ENCODE measurements at places on chromosomes 13 and 19.

DNA sequence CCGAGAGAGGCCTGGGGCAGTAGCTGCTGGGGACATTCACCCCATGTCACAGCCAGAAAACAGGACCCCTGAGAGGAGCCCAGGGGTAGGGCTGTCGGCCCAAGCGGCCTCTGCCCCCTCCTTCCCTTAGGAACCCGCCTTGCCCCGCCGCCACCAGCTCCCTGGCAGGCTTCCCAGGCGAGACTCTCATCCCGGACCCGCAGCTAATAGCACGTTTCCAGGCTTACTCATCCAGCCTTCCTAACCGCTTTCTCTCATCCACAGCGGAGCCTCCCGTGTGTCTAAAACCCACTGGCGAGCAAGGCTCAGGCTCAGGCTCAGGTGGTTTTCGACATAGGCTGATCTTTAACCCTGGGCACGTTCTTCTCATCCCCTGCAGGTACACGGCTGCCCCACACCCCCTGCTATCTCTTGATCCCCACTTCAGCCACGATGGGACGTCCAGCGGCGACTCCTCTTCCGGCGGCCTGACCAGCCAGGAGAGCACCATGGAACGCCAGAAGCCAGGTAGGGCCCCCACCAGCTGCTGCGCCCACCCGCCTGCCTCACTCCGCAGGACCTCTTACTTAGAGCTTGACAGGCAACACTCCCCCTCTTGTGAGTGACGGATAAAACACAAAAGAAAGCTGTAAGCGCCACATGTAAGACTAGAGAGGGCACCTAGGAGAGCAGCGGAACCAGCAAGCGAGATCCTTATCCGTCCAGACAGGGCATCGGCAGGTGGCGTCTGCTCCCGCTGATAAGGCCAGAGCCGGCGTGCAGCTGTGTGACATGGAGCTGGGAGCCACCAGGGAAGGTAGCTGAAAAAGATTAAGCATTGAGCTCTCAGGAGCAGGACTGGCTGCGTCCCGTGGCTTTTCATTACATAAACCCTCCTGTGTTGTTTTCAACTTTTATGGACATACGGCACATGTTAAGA is 71.3 kb downstream of the DPF1 start:
- no peak for DNase-seq

GRCh38 chr19:53140351-53140750 is 7.6 kb upstream of the ZNF415 start:
- no peak for DNase-seq

- DNase-seq = no peak
These were observed 1.9 kb downstream of the CIRBP start for GRCh38 chr19:1270854-1271527.

- no peak for DNase-seq
These were observed 20.5 kb downstream of the UBXN6 start for GRCh38 chr19:4437103-4437502.

DNA sequence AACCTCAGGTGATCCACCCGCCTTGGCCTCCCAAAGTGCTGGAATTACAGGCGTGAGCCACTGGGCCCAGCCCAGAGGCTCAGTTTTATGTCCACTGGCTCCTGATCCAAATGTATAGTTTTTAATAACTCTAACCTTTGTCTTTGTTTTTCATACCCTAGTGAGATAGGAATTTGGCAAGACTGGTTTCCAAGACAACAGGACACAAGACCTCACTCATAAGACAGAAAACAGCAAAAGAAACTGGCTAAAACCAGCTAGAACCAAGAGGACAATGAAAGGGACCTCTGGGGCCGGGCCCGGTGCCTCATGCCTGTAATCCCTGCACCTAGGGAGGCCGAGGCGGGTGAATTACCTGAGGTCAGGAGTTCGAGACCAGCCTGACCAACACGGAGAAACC is 27.6 kb downstream of the CPT1C start:
- no peak for DNase-seq

DNA sequence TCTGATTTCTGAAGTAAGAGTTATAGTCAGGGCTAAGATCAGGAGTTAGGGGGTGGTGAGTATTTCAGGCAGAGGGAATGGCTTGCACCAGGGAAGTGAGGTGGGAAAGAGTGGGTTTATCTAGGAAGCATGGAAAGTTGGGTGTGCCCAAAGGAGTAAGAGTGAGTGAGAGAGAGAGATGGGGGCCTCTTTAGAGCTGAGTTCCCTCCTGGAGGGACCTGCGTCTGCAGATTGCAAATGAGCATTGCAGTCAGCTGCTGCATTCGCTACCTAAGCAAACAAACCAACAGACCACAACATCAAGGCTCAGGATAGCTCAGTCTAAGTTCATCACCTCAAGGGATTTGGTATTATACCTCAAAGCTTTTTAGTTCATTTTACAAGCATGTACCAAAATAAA is 405.8 kb downstream of the FGF9 start:
- no peak for DNase-seq

- no peak for DNase-seq
These were observed 1.1 kb upstream of the CBLC start for GRCh38 chr19:44776402-44777096.

Measured in posterior cingulate gyrus (tissue), 11 donors.